ENCODE measurements at places on chromosomes 7 and 10.
A peak's percentile ranks its signal among the peaks of the same experiment; 100 is the strongest.

GRCh38 chr10:96758423-96758822 is 38.1 kb upstream of the PIK3AP1 start:
- DNase-seq, result no peak

- no peak for DNase-seq
These were observed 47.1 kb upstream of the HYAL4 start for GRCh38 chr7:123797673-123798531.

DNA sequence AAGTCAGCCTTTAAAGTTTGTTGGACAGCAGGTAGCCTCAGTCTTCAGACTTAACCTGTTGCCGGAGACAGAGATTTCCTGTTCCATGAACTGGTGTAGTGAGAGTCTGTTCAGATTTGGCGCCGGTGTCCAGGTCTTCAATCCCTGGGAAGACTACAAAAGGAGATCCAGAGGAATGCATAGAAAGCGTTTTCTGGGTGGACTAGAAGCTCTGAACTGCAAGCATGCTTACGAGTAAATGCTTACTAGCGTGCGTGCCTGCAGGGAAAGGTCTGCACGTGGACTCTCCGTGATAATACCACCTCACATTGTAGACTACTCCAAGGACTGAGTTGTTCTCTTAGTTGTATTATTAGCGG is 878 bp downstream of the GLRX3 start:
- DNase-seq, result no peak

DNA sequence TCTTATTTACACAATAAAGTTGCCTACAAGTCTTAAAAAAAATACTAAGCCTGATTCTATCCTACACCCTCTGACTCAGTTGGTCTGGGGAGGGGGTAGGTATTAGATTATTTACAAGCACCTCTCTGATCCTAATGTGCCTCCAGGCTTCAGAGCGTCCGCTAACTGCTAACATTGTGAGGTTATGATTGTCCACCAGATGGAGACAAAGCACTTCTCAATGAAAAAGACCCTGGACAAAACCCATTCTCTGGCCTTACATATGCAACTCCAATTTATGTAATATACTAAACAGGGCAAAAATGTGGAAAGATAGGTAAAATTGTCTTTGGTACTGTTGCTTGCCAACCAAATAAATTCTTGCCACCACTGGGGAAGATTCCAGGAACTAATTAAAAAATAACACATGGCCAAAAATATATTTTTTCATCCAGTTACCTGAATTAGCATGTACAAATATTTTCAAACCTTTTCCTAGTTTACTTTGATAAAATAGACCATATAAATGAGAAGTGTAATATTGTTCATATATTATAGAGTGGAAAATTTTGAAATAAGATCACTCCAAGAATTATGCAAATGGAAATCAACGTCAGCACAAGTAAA is 92.4 kb downstream of the KIF20B start:
- peak; percentile 23 for DNase-seq

DNA sequence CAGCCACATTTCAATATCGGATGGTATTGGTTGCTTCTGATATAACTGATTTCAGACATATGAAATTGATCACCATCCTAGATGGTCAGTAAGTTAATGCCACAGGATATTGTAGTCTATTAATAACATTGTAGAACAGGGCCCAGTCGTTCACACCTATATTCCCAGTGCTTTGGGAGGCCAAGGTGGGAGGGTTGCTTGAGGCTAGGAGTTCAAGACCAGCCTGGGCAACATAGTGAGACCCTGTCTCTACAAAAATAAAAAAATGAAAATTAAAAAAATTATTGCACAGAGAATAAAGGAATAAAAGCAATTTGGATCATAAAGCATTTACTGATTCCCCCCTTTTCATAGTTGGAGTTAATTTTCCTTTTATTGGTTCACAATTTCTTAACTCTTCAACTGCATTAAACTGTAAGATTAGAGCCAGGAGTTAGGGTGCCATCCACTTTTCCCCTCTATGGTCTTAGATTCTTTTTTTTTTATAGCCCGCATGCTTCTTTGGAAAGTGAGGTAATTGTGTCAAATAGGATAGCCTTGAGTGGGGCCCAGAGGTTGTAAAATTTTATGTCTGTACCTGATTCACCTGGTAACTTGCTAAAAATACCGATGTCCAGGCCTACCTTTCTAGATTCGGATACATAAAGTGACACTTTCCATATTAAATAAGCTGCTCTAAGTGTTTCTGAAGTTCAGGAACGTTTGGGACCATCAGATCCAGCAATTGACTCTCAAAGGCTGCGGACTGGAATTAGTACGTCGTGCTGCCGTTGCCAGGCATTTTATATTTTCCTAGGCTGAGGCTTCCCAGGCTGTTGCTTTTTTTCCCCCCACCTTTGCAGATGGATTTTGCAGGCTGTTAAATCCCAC is 24.7 kb downstream of the ADK start:
- DNase-seq, result no peak

DNA sequence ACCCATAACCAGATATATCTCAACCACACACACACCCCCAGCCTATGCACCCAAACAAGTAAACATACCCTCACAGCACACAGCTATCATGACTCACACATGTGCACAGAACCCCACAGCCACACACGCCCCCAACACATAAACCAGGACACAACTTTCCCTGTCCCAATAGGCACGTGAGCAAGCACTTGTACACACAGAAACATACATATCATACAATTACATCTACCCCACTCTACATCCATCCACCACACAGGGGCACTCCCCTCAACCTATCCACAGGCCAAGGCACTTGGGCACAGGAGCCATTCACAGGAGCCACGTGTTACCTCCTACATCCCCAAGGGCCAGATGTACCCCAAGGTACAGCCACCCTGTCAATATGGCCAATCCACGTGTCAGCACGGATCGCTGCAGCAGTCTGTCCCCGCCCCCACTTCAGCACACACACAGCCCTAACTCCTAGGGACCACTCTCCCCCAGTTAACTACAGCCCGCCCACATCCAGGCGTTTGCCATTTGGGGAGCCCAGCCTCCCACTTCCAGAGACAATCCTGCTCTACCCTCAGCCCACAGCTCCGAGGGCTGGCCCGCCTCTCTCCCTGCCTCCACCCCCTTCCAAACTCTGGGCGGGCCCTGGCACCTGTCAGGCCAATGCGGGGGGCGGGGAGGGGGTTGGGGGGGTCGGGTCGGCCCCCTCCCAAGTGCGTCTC is 163.5 kb downstream of the SH3PXD2A start:
- DNase-seq, result peak; percentile 16

GRCh38 chr10:63681993-63682697 is 160.9 kb downstream of the REEP3 start:
- DNase-seq, result no peak

DNA sequence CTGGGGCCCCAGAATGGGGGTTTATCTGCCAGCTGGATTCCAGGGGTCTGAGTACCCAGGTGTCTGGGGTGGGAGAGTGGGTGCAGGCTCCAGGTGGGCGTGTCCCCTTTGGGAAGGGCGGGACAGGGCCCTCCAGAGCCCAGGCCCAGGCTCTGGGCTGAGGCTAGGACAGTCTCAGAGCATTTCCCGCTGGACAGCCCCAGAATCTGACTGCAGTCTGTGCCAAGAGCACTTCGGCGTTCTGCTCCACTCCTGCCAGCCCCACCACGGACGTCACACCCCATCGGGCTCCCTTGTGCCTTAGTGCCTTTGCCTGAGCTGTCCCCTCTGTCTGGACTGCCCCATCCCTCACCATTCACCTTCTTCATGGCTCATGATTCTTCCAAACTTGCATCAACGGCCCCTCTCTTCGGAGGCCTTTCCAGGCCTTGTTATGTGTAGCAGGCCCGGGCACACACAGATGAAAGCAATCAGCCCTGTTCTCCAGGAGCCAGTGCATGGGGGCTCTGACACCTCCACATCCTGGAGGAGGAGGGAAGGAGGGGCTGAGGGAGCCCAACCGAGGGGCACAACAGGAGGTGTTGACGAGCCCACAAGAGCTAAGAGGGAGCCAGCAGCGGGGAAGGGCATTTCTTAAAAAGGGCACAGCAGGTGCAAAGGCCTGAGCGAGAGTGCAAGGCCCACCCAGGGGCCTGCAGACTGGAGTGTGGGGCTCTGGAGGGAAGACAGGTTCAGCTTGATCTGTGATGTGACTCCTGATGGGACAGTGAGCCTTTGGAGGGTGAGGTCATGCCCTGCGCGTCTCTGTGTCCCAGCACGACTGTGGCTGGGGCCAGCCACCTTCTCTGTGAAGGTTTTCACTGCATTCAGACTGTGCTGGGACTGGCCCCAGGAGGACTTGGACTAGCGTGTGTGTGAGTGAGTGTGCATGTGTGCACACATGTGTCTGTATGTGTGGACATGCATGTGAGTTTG is 41.7 kb downstream of the GTF2IRD1 start:
- no peak for DNase-seq

GRCh38 chr7:28573059-28573553 is 160.8 kb downstream of the CREB5 start:
- no peak for DNase-seq

GRCh38 chr10:3728563-3728962 is 56.4 kb downstream of the KLF6 start:
- DNase-seq, result no peak

GRCh38 chr10:70057306-70057705 is 4.7 kb downstream of the MACROH2A2 start:
- DNase-seq, result no peak

GRCh38 chr7:101159696-101160674 is 5.4 kb downstream of the VGF start:
- no peak for DNase-seq

- DNase-seq, result no peak
These were observed 36.0 kb upstream of the NRP1 start for GRCh38 chr10:33370434-33370930.

DNA sequence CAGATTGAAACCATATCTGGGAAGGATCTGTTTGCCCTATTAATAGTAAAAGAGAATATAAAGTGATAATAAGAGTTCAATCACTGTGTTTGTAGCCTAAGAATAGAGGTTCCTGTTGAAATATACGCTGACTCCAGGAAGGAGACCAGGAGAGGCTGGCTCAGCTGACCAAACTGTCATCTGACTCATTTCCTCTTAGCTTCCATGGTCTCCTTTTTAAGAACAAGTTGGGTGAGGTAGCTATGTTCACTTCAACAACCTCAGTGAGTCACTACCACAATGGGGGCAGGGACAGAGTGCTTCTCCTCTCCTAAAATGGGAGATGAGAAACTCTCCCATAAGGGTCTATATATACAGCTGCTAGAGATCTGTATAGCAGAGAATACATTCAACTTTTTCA is 543.3 kb downstream of the CALN1 start:
- DNase-seq, result no peak

DNA sequence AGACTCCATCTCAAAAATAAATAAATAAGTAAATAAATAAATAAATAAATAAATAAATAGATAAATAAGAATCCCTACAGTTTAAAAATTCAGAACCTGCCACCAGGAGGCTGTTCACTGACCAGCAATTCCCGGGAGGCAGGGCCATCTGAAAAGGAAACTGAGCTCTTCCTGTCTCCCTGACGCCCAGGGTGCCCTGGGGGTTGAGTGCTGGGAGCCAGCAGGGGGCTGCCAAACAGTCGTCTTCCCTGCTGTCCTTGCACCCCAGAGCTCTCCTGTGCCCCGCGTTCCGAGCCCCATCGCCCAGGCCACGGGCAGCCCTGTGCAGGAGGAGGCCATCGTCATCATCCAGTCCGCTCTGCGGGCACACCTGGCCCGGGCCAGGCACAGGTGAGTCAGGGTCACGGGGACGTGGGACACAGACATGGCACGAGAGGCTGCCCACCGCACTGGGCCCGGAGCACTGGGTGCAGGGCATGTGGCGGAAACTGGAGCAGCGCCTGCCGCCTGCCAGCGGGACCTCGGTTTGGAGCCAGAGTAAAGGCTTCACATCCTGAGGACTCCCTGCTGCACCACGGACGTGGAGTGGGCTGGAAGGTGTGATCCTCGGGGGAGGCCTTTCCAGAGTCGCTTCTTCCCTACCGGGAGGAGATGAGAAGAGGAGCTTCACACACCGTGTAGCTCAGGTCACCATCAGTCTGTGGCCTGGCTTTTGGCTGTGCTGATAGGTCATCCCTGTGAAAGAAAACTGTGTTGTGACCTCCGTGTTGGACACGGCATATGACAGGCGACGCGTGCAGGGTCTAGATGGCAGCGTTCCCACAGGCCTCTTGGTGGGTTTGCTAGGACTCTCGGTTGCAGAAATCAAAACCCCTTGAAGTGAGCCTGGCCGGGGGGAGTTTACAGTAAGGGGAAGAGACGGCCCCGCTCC is 25.9 kb upstream of the TTYH3 start:
- DNase-seq, result no peak

DNA sequence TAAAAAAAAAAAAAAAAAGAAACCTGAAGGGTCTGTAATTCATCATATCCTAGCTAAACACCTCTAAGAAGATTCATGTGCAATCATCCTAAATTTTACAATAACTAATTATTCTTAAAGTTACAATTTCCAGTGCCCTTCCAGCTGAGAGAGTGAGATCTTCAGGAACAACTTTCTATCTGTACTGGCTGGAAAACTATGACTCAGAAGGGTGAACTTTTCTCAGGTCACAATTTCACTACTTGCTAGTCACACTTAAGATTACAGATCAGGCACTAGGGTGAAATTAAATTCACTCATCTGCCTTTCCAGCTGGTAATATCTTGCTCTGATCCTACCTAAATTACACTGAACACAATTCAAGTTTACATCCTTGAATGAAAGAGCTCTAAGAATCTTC is 158.8 kb downstream of the ANK3 start:
- DNase-seq, result no peak

DNA sequence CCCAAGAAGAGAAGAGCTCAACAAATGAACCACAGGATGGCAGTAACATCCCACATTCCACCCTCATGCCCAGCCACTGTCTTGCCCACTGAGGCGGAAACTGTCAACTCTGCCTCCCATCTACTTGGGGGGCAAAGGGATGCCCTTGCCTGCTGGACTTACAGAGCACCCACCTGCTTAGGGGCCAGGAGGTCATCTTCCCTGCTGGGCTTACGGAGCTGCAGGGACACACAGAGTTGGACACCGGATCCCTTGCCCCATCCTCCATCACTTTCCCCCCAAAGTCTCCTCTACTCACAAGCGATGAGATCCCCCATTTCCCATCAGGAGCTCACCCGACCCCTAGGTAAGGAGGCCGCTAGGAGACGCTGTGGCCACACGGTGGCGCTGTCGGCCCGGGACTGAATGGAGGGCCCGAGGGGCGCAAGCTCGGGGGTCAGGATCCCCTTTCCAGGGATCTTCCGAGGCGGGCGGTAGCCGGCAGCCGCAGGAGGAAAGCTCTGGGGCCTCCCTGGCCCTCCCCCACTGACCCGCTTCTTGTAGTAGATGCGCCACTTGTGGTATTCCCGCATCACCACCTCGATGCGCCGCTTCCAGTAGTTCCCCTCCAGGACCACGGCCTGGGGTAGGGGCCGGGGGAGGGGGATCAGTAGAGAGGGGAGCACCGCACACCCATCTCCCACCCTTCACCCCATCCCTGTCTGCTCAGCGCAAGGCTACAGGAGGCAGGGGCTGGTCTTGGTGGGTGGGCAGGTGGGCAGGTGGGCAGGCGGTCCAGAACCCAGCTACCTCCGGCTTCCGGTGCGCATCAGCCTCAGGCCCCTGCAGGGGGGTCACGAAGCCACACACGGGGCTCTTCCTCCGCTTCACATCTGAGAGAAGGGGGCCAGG is 17.3 kb downstream of the MLXIPL start:
- peak; percentile 67 for DNase-seq

DNA sequence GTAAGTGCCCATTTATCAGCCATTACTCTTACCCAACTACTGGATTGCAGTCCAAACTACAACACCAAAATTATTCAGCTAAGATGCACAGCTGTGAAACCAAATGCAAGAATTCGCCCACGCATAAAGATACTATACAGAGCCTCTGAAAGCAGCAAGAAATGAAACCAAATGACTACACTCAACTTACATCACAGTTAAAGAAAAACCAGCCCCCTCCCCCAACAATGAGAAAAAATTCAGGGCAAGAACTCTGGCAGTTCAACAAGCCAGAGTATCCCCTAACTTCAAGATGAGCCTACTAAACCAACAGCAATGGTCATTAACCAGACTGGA is 209.1 kb upstream of the VWC2 start:
- DNase-seq, result no peak
